ENCODE measurements at places on chromosomes 6 and 20.

- no peak for DNase-seq
These were observed 35.4 kb downstream of the MAN1A1 start for GRCh38 chr6:119313937-119314884.

- DNase-seq = no peak
These were observed 65.8 kb downstream of the NOL4L start for GRCh38 chr20:32519381-32519730.

- no peak for DNase-seq
These were observed 50.4 kb downstream of the MTHFD1L start for GRCh38 chr6:150915880-150916265.

DNA sequence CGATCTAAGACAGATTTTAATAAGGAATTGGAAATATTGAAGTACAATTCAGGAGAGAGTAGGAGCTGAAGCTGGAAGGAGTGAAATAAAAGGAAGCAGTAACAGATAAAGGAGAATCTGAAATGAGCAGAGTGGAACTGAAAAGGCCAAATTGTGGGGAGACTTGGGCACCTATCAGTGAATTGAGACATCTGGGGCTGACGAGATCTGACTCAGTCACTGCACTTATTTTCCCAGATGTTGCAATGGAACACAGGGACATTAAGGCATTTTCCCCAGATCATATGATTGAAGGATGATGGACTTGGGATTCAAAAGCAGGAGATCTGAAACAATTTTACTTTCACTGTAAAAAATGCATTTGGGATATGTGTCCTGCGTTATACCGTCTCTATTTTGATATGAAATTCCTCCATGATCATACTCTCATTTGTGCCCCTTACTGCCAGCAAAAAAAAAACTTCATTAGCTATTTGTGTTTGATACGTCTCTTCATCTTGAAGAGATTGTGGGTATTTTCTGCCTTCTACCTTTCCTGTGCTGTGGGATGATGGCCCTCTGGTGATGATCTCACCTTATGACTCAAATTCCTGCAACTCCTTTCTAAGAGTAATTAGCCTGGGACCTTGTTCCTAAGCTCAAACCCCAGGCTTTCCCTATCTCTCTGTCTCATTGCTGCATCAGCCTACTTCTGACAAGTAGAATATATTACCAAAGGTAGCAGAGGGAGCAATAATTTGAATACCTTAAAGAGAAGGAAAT lies 278.5 kb upstream of the MAN1A1 start:
- no peak for DNase-seq

DNA sequence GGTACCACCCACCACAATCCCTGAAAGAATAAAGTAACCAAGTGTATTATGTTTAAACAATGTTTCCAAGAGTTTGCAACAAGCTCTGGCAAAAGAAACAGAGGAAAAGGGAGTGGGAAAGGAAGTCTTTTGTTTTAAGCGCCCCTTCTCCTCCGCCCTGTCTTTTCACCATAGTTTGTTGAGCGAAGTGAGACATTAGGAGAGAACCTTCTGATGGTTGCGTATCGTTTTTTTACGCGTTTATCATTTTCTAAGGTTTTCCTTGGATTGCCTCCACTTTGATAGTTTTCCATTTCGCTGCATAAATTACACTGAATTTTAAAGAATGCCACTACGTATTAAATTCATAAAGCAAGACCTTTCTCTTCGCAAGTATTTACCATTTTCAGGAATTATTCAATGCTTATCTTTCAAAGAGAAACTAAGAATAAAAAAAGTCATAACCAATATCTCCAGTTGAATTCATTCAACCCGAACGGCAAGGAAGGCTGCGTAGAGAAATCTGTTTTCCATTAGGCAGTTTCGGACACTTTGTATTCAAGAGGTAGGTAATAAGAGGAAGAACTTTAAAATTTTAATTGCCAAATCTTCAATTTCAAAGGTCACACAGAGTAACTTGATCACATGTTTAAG lies 920 bp upstream of the EPHA7 start:
- DNase-seq = no peak

GRCh38 chr6:107972413-107973096 lies 14.5 kb upstream of the SEC63 start:
- no peak for DNase-seq

DNA sequence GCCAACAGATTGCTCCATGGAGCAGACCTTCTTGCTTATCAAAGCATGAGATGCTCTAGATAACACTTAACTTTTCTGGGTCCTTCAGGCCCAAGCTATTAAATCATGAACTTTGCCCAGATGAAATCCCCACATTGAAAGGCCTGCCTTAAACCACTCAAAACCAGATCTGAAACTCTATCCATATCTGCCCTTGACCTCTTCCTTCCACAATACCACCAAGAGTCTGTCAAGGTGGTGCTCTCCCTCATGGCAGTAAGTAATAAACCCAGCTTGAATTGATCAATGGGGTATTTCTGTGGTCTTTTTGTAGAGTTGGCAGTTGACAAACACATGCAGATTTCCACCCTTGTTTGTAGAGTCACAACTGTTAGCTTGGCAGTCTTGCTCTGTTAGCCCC lies 135.5 kb downstream of the ISM1 start:
- DNase-seq = no peak

- DNase-seq = no peak
These were observed 61.6 kb upstream of the ADGRG6 start for GRCh38 chr6:142240179-142240578.

GRCh38 chr6:15822835-15823234 lies 160.0 kb upstream of the DTNBP1 start:
- DNase-seq = no peak

GRCh38 chr20:61346996-61347395 lies 94.9 kb downstream of the CDH4 start:
- DNase-seq = no peak

GRCh38 chr6:158457616-158458278 lies 102.1 kb upstream of the TMEM181 start:
- no peak for DNase-seq

- DNase-seq = peak; percentile 56
These were observed 917.8 kb upstream of the ADGRB3 start for GRCh38 chr6:67717281-67717680.

- no peak for DNase-seq
These were observed 144.0 kb upstream of the TBX18 start for GRCh38 chr6:84908304-84908904.

- DNase-seq = no peak
These were observed 633.1 kb downstream of the PTPRT start for GRCh38 chr20:42556575-42556974.

DNA sequence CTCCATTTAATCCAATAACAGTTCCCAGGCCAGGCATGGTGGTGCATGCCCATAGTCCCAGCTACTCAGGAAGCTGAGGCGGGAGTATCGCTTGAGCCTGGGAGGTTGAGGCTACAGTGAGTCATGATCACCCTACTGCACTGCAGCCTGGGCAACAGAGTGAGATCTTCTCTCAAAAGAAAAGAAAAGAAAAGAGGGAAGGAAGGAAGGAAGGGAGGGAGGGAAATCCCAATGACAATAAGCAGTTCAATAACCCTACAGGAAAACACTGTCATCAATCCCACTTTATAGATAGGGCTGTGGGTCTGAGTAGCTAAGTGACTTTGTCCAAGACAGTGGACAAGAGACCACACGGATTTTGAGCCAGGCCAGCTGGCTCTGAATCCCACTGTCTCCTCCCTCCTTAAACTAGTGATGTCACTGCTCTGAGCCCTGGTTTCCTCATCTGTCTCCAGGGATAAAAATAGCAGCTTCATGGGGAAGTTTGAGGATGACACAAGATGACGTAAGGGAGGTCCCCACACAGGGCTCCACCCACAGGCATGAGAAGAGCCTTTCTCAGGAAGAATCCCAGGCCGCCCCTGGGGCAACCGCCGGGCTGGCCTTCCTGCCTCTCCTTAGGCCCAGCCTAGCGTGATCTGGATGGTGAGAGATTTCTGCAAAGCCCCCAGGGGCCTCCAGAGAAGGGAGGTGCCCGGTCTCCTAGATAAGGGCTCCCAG lies 7.2 kb upstream of the TRIB3 start:
- peak; percentile 89 for DNase-seq

DNA sequence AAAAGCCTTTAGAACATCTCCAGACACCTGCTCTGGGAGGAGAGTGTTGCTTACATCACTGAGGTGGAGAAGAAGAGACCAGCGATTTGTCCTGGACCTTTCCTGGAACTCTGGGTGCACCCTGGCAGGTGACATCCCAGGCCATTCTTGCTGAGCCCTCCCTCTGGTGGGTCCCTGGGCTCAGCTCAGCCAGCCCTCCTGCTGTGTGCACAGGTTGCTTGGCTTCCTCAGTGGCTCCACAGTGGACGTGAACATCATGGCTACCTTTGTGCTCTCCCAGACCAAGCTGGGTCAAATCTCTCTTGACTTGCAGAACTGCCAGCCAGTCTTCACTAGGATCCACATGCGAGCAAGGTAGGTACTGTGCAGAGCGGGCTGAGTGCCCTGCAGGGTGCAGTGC lies 19.9 kb upstream of the BPIFA2 start:
- DNase-seq = no peak

GRCh38 chr6:80967609-80968008 lies 784.9 kb downstream of the TENT5A start:
- DNase-seq = no peak

- no peak for DNase-seq
These were observed 145.5 kb upstream of the ARG1 start for GRCh38 chr6:131427434-131428058.

DNA sequence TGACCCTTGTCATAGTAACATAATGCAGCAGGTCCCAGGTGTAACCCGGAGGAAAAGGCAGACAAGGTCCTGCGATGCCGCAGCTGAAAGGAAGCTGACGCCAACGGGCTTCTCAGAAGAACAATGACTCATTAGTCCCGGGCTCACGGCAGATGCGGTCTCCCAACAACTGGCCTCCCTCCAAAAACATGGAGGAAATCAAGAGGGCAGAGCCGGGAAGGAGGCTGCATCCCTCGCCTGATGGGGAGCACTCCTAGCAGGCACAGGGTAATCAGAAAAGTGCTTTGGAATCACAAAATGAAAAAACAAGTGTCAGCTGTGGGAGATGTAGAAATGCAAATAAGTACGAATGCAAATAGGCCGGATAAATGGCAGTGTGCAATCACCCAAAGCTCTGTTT lies 165.2 kb upstream of the AGPAT4 start:
- DNase-seq = peak; percentile 93

GRCh38 chr6:108337721-108338120 lies 42.9 kb downstream of the AFG1L start:
- no peak for DNase-seq

DNA sequence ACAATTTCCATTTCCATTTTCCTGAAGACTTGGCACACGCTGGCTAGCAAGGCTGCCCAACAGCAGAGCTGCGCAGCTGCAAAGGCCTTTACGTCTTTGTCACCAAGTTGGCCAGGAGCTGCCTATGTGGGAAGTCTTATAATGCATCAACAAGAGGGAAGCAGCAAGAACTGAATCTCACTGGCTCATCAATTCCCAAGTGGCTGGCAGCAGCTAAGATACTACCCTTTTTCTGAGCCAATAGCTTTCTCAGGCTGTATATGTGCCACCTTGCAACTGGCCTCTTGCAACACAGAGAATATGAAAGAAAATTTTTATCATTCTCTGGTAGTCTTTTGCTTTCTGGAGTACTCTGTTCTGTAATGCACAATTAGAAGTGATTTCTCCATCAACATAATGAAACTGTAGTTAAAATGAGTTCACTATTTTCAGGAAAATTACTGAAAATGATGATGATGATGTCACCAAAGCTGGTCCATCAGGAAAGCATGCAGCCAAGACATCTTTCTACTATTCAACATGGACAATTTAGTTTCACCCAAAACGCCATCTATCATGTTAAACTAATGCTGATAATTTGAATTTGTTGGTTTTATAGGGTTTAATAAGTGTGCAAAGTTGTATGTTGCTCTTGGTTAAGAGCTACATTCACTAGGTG lies 97.3 kb upstream of the FOXA2 start:
- no peak for DNase-seq

DNA sequence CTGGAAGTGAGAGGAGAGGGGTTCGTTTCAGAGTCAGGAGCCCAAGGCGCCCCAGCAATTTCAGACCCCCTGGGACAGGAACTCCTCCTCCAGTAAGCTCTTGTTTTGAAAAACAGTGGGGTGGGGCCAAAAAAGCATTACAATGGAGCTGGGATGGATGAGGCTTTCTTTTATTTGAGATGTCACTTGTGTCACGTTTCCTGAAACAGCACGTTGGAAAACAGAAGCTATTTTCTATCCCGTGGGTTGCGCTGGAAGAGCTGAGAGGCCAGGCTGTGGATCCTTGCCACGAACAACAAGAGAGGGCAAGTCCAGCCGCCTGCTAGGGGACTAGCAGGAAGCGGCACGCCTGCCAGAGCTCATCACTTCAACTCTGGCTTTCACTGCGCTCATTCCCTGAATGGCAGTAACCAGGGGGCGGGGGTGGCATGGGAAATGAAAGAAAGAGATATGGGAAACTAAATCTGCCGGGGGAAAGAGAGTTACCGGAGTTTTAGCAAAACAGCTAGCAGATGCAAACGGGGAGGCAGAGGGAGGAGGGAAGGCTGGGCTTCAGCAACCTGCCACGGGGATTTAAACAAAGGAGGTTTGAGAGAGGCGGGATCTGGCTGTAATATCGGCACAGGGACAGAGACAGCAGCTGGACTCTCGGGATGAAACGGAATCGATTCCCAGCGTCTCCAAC lies 34.6 kb downstream of the GCNT2 start:
- DNase-seq = peak; percentile 23

DNA sequence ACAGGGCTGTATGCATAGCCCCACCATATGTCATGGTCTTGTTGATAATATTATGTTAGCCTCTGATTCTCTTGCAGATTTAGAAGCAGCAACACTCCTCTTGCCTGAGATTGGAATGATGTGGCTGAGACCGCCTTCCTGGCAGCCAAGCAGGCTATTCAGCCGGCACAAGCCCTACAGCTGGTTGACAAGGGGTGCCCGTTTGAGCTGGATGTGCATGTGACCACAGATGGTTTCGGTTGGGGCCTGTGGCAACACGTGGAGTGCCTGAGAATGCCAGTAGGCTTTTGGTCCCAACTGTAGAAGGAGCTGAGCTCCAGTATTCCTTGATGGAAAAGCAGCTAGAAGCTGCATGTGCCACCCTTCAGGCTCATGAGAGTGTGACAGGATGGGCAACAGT lies 303.6 kb upstream of the POU3F2 start:
- no peak for DNase-seq

DNA sequence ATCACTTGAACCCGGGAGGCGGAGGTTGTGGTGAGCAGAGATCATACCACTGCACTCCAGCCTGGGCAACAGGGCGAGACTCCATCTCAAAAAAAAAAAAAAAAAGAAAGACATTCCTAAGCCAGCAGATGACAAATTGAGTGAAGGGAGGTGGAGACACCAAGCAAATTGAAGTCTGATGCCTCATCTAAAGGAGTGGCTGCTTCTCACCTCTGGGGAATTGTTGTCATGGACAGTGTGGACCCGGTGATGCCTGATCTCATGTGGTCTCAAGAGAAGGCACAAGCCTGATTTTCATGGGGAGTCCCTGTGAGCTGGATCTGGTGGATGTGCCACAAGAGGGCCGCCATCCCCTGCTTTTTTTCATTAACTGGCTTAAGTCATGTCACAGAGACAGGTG lies 272.0 kb downstream of the ZNF217 start:
- no peak for DNase-seq

GRCh38 chr6:33692078-33692759 lies 19.3 kb downstream of the UQCC2 start:
- DNase-seq = no peak
